ENCODE measurements at places on chromosomes 7 and 10.

DNA sequence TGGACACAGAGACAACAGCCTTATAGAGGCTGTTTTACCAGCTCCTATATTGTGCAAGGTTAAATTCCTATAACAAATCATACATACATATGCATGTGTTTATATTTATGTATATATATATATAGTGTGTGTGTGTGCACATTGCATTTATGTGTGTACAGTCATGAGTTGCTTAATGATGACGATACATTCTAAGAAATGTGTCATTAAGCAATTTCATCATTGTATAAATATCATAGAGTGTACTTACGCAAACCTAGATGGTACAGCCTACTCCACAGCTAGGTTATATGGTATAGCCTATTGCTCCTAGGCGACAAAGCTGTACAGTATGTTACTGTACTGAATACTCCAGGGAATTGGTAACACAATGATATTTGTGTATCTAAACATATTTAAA lies 30.1 kb upstream of the TNKS2 start:
- DNase-seq = no peak

DNA sequence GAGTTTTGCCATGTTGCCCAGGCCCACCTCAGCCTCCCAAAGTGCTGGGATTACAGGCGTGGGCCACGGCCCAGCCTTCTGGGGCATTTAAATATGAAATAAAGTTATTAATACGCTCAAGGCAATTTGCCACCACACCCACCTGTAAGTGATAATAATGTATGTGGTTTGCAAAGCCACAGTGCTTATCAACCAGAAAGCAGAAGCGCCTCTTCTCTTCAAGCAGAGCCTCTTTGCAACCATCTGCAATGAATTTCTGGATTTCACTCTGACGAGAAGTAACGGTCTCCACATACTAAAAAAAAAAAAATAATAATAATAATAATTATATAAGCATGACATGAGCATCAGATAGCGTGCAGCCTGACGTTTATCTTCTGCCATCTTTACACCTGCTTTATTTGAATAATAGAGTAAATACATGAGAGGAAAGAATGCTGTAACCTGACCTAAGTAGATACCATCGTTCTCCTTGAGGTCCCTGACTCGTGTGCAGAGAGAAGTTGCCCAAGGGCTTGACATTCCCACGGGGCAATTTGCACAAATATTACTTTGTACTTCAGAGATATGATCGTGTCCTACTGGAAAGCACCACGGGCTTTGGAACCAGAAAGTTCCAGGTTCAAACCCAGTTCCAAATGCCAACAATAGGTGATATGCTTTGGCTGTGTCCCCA lies 34.0 kb downstream of the BRI3 start:
- DNase-seq = no peak

DNA sequence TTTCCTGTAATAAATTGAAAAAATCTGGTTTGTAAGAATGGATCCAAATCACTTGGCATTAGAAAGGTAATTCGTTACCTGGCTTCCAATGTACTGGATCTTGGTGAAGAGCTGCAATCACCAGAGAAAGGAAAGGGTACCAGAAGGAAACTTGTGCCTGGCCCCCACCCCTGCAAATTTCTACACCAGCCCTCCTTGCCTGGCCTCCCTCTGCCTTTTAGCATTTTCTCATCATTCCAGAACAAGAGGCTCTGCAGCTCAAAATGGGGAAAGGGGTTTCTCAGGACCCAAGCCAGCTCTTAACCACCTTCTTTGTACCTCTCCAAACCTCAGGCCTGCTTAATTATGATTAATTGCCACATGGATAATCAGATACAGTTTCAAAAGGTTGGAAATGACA lies 612.8 kb upstream of the MGMT start:
- no peak for DNase-seq

GRCh38 chr7:572416-573268 lies 53.0 kb upstream of the PDGFA start:
- DNase-seq = no peak

DNA sequence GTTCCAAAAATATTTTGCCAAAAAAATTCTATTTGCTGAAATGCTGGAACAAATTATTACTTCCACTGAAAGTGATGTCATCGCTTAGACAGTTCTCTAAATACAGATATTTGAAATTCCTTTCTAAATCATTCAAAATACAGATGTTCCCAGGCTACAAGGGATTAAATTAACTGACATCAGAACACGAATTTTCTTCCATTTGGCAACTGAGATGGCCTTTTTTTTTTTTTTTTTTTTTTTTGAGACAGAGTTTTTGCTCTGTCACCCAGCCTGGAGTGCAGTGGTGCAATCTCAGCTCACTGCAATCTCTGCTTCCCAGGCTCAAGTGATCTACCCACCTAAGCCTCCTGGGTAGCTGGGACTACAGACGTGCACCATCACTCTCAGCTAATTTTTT lies 57.0 kb downstream of the P4HA1 start:
- DNase-seq = no peak

DNA sequence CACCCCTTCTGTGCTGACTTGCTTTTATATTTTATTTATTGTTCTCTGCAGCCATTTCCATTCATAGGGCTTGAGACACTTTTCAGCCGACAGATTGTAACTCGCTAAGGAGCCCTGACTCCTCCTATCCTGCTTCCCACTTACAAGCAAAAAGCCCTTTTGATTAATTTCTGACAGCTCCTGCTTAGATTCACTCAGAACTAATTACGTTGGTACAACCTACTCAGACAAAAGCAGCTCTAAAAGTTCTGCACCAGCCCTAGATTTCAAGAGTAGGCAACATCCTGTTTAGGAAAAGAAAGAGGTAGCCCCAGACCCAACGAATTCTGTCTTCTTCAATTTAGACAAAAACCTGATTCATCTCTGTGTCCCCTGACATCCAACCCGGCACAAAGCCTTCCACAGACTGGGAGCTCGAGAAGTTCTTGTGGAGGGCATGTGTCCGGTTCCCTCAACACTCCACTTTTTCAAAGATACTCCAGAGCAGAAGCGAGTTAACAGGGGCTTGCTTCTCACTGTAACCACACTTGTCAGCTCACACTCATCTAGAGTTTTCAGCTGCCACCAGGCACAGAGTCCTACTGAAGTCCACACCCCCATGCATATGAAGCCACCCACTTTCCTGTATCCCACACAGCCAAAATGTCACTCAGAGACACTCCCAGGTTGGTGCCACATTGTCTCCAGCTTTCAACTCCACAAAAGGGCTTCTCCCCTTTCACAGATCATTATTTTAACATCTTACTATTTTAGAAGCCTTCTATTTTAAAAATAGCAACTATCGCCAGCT lies 113.6 kb upstream of the NFE2L3 start:
- DNase-seq = no peak

DNA sequence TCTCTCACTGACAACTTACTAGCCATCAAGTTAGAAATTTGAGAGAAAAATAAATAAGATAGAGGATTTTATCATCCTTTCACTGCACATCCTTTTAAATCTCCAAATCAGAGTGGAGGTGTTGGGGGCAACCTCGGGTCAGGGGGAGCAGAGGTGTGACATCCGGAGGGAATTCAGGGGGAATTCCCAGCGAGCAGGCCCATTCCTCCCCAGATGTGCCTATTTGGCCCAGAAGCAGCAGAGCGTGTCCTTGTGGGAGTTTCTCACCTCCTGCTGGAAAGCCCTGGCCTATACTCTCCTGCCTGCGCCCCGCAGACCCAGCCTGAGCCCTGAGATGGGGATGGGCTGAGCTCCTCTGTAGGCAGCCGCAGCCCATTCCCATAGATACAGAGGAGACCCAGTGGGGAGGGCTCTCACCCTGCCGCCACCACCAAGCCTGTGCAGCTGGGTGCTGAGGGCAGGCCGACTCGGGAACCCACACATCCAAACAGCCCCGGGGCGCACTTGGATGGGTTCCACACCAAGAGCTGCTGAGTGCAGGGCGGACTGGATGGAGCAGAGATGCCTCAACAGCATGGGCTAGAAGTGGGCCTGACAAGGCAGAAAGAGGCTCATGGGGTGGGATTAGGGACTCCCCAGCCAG lies 124.5 kb downstream of the CXCL12 start:
- no peak for DNase-seq

DNA sequence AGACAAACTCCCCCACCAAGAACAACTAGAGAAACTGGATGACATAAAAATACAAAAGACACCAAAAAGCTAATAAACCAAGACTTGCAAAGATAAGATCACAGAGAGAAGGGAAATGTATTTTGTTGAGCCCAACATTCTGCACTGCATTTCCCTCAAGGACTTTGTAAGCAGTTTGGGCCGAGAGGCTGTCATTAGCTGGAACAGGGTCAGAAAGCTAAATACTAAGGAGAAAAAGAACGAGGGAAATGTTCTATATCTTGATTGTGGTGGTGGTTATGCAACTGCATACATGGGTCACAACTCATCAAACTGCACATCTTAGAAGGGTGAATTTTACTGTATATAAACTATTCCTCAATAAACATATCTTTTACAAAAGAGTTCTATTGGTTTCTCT lies 315.0 kb downstream of the IPMK start:
- no peak for DNase-seq

DNA sequence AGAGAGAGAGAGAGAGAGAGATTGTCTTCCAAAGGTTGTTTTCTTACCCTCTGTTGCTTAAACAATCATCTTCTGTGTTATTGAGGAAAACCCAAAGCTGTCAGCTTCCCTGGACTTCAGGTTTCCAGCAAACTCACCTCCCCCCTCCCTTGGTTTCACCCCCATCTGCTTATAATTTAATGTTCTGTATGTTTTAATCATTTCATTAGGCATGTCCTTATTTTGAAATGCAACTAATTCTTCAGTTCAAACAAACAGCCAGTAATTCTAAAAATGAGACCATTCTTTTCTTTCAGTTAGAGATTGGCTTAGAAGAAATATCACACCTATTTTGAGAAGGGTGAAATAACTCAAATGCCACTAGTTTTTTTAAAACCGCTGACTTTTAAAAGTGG lies 102.9 kb downstream of the FAM204A start:
- DNase-seq = no peak

GRCh38 chr7:6012355-6013104 lies 3.5 kb downstream of the AIMP2 start:
- no peak for DNase-seq

GRCh38 chr10:31020209-31020608 lies 11.5 kb downstream of the ZNF438 start:
- no peak for DNase-seq

- no peak for DNase-seq
These were observed 4.2 kb downstream of the STK32C start for GRCh38 chr10:132303361-132304115.

DNA sequence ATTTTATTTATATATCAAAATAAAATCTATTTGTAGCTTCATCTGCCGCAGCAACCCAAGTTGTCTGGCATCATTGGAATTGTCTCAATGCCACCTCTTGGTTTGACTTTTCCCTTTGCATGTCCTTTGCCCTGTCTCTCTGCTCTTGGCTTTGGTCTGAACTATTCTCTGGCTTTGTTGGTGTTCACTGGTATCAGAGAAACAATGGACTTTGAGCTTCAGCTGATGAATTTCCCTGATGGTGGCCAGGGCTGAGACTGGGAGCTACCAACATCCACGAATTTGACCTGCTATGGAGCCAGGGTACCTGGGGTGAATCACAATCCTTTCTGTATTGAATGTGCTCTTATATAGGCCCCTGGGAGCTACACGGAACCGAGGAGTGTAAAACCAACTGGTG lies 311.7 kb upstream of the KIAA1217 start:
- no peak for DNase-seq

GRCh38 chr10:12022580-12023257 lies 19.9 kb downstream of the UPF2 start:
- DNase-seq = no peak
